ENCODE measurements at places on chromosomes 7 and 10.

DNA sequence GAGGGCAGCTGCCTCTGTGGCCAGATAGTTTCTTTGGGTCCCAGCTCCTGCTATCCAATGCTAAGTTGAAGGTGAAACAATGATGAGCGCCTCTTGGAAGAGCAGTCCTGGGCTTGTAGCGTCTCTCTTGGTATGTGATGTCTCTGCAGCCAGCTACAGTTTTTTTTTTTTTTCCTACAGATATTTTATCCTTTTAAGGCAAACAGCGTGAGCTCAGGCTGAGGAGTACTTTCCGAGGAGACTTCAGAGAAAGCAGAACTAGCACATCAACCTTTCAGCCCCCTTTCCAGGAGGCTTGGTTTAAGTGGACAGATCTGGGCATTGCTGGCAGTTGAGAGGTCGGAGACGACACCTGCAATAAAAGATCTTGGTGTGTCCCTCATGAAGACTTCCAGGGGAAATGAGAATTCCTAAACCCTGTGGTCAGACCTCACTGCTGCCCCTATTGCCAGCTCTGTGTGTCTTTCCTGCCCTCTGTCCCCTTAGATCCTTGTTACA lies 9.1 kb downstream of the PRKG1 start:
- DNase-seq, result no peak

DNA sequence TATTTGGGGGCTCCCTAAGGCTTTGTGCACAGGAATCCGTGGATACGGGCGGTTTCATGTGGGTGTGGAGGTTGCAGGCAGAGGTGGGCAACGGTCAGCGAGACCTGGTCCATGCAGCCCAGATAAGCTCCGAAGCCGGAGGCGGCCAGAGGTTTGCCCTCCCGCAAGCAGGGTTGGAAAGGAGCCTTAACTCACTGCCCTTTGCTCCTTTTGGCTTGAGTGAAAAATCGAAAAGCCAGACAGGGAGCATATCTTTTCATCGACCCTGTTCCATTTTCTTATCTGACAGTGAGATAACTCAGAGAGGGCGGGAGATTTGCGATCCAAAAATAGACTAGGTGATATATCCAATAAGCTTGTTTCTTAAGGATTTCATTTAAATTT lies 1.5 kb downstream of the GRM3 start:
- DNase-seq, result no peak

DNA sequence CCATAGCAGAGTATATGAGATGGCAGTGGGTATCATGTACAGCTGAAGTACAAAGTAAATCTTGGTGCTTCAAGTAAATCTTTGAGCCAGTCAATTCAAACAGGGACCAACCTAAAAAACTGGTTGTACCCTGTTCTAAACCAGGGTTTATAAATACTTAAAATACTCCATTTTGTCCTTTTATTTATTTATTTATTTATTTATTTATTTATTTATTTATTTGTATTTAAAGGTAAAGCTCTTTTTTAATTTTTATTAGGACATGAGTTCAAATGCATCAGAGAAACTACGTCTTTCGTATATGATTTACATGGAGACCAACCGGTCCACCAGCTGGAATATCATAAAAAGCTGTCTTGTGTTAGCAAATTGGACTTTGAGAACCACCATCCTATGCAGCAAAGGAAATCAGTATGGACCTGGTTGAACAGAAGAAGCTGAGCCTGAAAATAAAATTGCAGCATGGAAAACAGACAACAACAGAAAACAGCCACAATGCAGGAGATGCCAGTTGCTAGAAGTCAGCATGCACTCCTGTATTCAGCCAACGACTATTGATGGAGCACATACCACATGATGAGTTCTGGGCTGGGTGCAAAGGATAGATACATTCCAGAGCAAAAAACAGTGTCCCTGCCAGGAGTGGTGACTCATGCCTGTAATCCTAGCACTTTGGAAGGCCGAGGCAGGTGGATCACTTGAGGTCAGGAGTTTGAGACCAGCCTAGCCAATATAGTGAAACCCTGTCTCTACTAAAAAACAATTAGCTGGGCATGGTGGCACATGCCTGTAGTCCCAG lies 60.0 kb downstream of the PLXNA4 start:
- DNase-seq, result no peak

- DNase-seq, result no peak
Observed at GRCh38 chr7:66617295-66617694, 11.4 kb upstream of the KCTD7 start.

- no peak for DNase-seq
Observed at GRCh38 chr7:137403353-137403695, 59.8 kb upstream of the PTN start.

DNA sequence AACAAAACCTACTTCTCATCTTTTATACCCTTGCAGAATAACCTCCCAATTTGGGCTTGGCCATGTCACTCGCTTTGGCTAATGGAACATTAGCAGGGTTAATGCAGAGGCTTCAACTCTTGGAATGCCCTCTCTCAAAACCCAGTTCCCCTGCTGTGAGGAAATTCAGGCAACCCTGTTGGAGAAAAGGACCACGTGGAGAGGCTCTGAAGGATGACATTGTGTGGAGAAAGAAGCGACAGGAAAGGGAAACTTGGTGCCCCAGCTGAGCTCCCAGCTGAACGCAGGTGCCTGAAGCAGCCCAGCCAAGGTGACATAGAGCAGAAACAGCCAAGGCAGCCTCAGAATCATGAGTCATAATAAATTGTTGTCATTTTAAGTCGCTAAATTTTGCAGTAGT lies 214.2 kb upstream of the GHITM start:
- DNase-seq, result no peak

DNA sequence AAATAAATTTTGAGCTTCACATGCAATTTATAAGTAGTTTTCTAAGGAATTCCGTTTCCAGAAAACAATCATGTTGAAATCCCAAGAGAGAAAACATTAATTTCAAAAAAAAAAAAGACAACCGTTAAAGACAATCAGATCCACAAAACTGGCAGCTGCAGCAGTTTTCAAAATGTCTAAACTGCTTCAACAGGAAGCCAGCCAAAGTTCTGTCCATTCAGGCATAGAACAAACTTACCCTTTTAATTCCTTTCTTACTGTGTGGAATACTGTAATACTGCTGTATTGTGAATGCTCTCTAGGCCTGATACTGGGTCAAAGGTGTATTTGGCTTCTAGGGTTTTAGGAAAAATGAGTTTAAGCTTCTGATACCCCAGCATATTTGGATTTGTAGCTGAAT lies 31.6 kb downstream of the HOXA1 start:
- no peak for DNase-seq
